Kidney epithelial cell (primary cell): ENCODE measurements at places on chromosomes 16 and 17. TPM values are rescaled to one million over a fixed set of nuclear protein-coding genes. Genes with fewer than 3 reads are reported as not detected.

- DNase-seq = no peak
Measured at GRCh38 chr16:11151156-11151884, 104.7 kb downstream of the SOCS1 start.

DNA sequence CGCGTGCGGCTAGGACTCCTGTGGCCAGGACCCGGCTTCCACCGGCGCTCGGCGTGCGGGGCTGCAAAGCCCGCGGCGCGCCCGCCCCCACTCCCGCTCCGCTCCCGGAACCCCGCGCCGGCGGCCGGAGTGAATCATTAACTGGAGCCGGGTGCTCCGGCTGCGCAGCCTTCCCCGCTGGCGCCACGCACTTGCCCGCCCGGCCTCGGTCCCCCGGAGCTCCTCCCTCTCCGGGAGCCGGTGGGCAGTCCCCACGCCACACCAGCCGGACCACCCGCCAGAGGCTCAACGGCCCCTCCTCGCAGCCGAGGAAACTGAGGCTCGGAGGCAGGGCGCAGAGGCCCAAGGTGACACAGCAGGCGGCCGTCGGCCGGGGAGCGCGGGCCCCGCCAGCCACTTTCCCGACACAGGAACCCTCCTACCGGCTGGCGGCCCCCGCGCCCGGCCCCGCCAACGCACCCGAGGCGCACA, 580 bp downstream of the BCAR1 start:
- no peak for DNase-seq

DNA sequence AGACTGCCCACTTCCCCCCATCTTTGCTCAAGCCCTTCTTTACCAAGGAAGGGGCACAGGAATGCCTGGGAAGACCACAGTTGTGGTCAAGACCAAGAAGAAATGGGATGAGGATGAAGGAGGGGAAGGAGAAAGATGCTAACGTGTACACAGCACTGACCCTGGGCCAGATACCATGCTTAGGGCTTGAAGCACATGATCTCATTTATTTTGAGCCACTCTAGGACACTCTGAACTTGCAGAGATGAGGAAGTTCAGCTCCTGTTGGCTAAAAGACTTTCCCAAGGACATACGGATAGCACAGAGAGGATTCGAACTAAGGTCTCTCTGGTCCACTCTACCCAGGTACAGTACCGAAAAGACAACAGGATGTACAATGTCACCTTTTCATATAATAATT, 42.6 kb downstream of the PIK3R5 start:
- no peak for DNase-seq

The PAQR4 gene
- total RNA-seq = 14.2 and 15.2 TPM in 2 replicates

GRCh38 chr16:84940670-84941551, 70.4 kb downstream of the ZDHHC7 start:
- no peak for DNase-seq
